ENCODE measurements at places on chromosomes 12 and 14. TPM values are rescaled to one million over a fixed set of nuclear protein-coding genes. Genes with fewer than 3 reads are reported as not detected.

The KERA gene
- total RNA-seq: not detected

The KRT3 gene
- total RNA-seq: not detected

The VRTN gene
- not detected for total RNA-seq

The LGR5 gene
- not detected for total RNA-seq

The EPYC gene
- total RNA-seq: not detected

The GALNT4 gene
- total RNA-seq: 9.0 TPM

The PRPH gene
- total RNA-seq: not detected

The MORN3 gene
- 9.5 TPM for total RNA-seq

The ZNF385A gene
- total RNA-seq: 3.4 TPM

DNA sequence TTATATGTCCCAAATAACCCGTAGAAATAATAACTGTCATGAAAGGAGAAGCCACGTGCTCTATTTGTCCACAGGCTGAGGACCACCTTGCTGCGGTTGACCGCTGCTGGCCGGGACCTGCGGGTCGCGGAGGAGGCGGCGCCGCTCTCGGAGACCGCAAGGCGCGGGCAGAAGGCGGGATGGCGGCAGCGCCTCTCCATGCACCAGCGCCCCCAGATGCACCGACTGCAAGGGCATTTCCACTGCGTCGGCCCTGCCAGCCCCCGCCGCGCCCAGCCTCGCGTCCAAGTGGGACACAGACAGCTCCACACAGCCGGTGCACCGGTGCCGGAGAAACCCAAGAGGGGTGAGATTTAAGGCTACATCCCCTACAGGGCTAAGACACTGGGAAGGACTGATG, 21.0 kb downstream of the RPGRIP1 start:
- DNase-seq: peak; percentile 25

GRCh38 chr14:72532686-72533454, 361.0 kb downstream of the DPF3 start:
- DNase-seq: no peak

DNA sequence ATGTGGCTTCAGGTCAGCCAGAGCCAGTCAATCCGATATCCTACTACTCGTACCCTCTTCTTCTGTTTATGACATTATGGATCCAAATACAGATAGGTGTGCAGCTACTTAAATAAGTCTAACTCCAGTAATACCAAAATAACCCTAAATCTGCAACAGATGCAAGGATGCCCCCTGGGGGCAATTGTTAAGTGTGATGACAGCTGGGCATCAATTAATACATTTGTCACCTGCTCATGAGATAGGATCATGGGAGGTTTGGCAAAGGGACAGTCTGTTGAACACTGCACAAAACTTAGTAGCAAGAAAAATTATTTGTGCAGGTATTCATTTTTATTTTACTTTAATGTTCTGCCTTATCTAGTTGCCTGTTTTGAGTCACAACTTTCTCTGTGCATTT, 83.2 kb downstream of the SLC38A6 start:
- no peak for DNase-seq

DNA sequence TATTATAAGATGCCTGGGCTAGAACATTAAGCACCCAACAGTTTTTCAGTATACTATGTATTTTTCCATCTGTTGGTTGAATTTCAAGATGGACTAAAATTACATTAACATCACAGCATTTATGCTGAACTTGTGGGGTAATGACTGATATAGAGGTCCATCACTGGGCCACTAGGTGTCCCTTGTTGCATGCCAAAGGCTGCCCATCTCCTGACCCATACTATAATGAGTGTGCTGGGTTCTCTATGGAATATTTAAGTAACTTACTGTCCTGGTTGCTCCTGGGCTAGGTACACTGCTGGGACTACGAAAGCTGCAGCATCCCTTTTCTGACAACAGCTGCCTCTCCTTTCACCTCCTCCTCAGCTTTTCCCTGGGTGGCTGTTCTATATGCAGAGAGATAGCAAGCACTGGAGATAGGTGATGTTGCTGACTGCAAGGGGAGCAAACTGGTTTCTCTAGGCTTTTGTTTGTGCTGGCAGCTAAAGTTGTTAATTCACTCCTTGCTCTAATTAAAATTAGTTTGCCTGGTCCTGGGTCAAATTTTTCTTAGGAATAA, 138.6 kb upstream of the TRHDE start:
- no peak for DNase-seq

DNA sequence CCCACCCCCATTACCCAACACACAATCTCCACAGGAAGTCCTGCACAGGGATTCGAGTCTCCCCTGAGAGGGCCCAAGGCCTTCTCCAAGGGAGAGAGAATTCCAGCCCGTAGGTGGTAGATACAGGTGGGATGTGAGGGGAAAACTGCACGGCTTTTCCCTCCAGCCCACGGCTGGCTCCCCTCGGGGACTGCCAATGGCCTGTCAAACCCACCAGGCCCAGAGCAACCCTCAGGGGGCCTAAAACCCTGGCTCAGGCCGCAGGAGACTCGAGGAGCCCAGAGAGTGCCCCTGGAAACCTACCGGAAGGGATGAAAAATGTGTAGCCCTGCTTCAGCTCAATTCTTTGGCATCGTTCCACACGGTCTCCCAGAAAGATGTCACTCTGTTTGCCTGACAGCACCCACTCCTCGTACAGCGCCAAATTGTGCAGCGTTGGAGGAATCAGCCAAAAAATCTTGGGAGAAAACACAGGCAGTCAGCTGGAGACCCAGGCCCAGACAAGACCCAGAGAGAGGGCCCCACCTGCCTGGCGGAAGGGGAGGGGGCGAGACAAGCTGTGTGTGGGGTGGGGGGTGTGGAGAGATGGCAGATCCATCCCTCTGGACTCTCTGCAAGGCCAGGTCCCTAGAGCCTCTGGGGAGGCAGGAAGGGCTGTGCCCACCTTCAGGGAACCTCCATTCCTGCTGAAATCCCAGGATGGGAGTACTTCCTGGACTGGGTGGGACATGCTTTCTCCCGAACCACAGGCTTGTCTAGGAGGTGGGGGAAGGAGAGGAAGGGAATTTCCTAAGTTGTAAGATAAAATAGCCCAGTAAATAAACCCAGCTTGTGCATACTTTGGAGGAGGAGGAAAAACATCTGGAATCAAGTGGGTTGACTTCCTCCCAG, 48.1 kb downstream of the KDM2B start:
- no peak for DNase-seq

DNA sequence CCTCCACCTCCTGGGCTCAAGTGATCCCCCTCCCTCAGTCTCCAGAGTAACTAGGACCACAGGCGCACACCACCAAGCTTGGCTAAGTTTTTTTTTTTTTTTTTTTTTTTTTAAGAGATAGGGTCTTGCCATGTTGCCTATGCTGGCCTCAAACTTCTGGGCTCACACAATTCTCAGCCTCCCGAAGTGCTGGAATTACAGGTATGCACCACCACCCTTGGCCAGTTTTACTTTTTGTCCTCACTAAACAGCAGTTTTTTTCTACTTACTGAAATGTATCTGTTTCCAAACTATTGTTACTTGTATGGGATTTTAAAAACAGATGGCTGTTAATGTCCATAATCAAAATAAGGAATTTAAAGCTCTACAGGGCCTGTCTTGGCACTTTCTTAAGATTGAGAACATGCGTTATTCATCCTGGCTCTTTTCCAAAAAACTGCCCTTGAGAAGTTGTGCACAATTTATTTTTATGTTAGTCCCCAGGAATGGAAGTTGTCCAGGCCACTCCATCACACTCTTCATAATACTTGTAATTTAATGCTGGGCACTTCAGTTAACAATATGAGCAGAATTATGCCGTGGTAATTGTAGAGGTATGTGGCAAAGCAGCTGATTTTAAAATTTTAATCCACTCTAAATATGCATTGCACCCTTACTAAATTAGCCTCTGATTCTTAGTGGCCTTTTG, 51.9 kb upstream of the REP15 start:
- no peak for DNase-seq

DNA sequence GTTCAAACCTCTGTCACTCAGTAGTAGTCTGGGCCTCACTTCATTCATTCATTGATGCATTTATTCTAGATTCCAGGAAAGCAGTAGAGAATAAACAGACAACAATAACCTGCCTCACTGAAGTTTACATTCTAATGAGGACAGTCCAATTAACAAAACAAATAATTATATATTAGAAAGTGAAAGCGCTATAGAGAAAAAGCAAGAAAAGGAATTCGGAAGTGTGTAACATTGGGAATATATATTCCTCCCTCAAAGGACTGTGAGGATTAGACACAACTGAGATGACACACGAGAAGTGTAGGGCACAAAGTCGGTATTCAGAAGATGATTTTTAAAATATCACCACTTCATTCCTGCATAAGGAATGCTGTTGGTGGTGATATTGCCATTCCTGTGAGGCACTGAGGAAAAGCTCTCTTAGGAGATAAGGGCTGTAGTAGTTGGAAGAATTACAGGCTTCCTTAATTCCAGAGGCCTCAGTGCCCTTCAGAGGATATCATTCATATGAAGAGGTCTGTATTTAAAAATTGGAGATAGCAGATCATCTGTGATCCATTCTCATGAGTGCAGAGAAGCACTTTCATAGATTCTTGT, 3.9 kb upstream of the DUSP6 start:
- DNase-seq: no peak

- DNase-seq: no peak
Observed at GRCh38 chr12:75568801-75569200, 57.4 kb upstream of the KRR1 start.

GRCh38 chr14:87097015-87097414, 896.0 kb downstream of the GALC start:
- DNase-seq: no peak

- no peak for DNase-seq
Observed at GRCh38 chr12:11684393-11684792, 34.9 kb downstream of the ETV6 start.

- no peak for DNase-seq
Observed at GRCh38 chr12:99195474-99195873, 452.1 kb upstream of the GARIN6 start.

DNA sequence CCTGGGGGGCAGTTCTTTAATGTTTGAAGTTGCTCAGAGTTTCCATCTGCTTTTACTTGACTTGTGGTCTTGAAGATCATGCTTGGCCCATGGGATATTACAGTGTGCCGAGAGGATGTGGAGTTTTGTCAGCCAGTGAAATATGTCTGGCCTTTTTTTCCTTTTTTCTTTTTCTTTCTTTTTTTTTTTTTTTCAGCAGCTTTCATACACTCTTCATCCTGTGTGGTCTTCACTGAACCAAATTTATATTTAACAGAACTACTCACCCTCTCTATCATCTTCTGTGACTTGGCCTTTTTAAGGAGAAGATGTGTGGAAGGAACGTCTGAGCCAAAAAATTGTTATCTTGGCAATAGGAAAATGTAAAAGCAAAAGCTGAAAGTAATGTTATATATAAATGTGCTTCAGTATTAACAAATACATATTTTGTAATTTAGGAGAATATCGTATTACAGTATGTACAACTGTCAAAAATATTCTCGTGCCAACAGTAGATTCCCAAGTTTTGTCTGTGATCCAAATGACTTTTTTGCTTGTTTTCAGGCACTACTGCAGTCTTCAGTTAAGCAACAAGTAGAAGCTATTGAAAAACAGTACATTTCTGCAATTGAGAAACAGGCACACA, 200.6 kb downstream of the CCDC91 start:
- DNase-seq: no peak

DNA sequence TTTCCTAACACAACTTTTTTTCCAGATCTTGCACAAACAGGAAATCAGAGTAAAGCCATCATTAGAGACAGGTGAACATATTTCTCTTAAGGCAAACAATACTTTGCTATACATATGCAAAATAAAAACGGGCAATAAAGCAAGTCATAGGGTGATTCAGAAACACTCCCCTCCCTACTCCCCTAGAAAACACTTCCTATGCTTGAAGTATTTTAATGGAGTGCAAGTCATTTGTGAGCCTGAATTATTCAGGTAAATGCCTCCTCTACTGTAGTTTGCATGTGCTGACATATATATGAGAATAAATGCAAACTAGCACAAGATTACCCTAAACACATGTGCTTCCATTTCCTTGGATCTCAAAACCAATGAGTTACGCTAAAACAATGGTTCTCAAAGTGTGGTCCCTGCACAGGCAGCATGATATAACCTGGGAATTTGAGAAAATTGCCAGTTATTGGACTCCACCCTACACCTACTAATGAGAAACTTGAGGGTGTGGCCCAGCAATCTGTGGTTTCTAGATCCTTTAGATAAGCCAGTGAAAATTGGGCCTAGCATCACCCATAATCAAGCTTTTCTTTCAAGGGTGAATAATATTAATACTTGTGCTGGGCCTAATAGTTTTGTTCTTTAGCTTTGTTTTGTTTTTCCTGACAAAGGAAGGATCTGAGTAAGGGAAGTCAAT, 159.7 kb upstream of the BMP4 start:
- DNase-seq: no peak

GRCh38 chr12:90618586-90618985, 336.4 kb downstream of the CCER1 start:
- DNase-seq: no peak

GRCh38 chr14:90548455-90548854, 151.6 kb downstream of the CALM1 start:
- no peak for DNase-seq

DNA sequence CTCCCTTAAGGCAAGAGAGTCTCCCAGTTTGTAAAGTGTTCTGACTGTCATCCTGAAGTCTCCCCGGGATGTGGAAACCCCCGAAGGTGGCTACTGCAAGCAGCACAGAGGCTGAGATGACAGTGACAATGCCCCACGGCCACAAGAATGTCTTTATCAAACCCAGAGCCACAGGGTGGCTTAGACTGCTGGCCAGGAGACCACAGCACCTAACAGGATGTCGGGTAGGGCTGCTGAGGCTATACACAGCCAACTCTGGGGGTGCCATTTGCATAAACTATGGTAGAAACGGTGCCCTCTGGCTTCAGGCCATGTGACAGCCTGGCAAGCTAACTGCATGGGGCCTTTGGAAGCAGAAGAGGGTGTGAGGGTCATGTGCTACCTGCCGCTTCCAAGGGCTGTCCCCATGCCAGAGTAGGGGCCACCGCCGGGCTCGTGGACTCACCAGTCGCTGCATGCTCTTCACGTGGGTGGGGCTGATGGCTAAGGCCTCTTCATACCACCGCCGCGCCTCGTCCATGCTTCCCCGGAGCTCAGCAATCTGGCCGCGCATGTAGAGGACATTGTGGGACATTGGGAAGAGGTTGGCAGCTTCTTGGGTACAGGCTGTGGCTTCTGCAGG, 180.9 kb downstream of the CALM1 start:
- no peak for DNase-seq

- DNase-seq: no peak
Observed at GRCh38 chr14:99190696-99191394, 81.2 kb downstream of the BCL11B start.

GRCh38 chr14:24395609-24396582, 2.9 kb upstream of the NYNRIN start:
- DNase-seq: no peak

GRCh38 chr12:4438834-4439596, 6.6 kb downstream of the FGF6 start:
- DNase-seq: no peak

Measured in T-helper 17 cell (primary cell).